ENCODE measurements at places on chromosomes 2 and 18. TPM values are rescaled to one million over a fixed set of nuclear protein-coding genes. Genes with fewer than 3 reads are reported as not detected.

- no peak for DNase-seq
These were observed 1139.5 kb downstream of the BCL11A start for GRCh38 chr2:59413751-59414570.

Gene EHD3
- total RNA-seq: 49.8 TPM

Gene NMUR1
- not detected for total RNA-seq

GRCh38 chr18:76386886-76387285, 108.2 kb downstream of the ZNF516 start:
- DNase-seq: no peak

DNA sequence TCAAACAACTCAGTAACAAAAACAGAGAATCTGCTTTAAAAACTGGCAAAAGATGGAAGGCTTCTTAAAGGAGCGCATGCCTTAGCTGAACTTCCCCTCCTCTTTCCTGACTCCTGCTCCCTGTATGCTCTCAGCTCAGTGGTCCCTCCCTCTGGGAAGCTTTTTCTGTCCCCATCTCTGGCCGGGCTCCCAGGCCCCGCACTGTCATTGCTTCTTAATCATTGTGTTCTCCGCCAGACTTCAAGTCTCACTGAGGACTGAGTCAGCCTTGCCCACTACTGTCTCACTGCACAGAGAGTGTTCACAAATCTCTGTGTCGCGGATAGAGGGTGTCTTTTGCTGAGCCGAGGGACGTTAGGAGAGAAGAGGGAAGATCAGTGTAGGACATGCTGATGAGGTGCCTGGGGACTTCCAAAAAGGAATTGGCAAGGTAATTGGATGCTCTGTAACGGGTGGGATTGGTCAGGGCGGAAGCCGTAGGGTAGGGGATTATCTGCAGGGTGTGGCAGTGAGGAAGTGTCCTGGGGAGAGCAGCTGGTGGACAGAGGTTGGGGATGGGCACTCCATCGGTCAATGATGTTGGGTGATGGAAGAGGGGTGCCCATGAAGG, 16.2 kb downstream of the TOGARAM2 start:
- peak; percentile 25 for DNase-seq

GRCh38 chr2:61707984-61708852, 145.6 kb downstream of the FAM161A start:
- peak; percentile 41 for DNase-seq

GRCh38 chr18:7038330-7038851, 79.2 kb downstream of the LAMA1 start:
- DNase-seq: peak; percentile 92

GRCh38 chr2:66665124-66665984, 230.4 kb downstream of the MEIS1 start:
- peak; percentile 30 for DNase-seq

DNA sequence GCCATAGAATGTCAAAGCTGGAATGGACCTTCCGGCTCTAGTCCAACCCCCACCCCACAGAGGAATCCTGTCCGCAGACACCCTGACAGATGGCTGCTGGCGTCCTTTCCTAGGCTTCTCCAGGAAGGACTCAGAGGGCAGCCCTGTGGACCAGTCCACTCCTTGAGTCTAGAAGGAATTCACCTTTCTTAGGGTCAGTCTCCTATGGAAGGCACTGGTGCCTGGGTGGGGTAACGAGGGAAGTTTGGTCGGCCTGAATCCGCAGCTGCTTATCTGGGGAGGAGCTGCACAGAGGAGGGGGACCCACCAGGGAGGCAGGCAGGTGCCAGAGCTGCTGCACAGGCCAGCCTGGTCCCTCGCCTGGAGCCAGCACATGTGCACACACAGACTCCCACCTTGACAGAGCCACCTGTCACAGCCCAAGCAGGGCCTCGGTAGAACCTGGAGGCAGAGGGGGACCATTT, 2.5 kb downstream of the DNMT3A start:
- no peak for DNase-seq

DNA sequence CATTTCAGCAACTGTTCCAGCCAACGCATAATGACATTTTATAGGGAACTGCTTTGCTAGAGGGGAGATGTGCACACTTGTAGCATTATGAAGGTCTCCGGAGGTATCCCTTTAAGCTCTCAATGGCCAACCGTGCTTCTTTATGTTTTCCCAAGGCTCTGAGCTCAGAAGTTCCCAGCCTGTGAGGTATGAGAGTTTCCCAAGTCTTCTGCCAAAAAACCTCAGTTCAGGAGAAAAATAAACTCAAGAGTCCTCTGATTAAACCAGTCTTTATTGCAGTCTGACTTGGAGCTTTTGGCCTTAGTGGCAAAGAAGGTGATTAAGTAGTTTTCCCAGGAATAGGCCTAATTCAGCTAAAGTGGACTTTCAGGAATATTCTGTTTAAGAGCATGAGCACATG, 35.4 kb upstream of the ZNF532 start:
- no peak for DNase-seq

Gene ASPRV1
- total RNA-seq: not detected

Gene KCNE4
- 9.7 TPM for total RNA-seq

DNA sequence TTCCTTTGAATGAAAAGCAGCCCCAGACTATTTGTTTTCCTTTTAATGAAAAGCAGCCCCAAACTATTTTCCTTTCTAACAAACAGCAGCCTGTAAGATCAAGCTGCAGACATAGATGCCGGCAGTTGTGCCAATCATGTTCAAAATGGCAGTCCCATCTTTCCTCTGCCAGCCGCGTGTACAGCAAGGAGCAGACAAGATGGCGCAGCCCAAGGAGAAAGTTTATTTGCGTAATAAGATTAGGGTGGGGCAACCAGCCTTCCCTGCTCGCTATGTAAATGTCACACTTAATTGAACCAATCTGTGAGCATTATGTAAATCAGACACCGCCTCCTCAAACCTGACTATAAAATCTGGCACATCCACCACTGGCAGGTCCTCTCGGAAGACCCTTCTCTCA, 226.0 kb downstream of the TGIF1 start:
- DNase-seq: no peak

DNA sequence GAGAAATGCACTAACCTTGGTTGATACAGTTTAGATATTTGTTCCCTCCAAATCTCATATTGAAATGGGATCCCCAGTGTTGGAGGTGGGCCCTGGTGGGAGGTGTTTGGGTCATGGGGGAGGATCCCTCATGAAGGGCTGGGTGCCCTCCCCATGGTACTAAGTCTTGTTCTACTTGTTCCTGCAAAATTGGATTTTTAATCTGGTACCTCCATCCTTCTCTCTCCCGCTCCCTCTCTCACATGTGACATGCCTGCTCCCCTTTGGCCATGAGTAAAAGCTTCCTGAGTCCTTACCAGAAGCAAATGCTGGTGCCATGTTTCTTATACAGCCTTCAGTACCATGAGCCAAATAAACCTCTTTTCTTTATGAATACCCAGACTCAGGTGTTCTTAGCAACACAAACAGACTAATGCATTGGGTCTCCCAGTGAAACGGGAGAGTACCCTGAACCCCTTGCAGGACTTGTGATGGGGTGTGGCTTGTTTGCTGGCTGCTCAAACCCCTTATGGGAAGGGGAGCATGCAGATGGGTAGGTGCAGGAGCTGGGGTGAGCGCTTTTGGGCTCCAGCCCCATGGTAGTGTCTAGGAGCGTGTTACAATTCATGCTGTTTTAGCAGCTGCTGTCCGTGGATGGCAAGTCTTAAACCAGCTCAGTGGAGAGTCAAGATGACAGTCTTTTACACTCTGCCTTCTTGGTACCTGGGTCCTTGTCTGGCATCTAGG, 27.2 kb downstream of the FAHD2B start:
- no peak for DNase-seq

Gene AQP12A
- not detected for total RNA-seq

DNA sequence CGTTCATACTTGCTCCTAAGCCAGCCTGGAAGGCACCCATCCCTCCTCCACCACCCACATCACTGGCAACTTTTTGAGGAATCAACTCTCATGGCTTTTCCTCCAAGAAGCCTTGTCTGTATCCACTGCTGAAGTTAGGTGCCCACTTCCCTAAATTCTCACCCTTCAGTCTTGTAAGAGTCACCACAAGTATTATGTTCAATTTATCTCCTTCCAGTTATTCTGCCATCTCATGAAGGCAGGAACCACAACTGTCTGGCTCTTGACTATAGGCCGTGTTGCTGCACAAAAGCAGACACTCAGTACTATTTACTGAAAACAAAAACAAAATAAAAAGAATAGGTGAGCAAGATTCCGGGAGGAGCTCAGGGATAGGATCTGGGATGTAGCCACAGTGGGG, 234.8 kb downstream of the CYRIA start:
- no peak for DNase-seq

Gene DYNAP
- total RNA-seq: not detected

- DNase-seq: no peak
These were observed 103.3 kb downstream of the POLR1A start for GRCh38 chr2:86002375-86002774.

- no peak for DNase-seq
These were observed 18.7 kb upstream of the DUSP2 start for GRCh38 chr2:96163768-96164429.

Gene MROH2A
- not detected for total RNA-seq

- no peak for DNase-seq
These were observed 7.2 kb downstream of the SIX3 start for GRCh38 chr2:44948565-44949328.

GRCh38 chr2:62459106-62459505, 46.9 kb downstream of the TMEM17 start:
- DNase-seq: no peak

Gene ICOS
- total RNA-seq: not detected

Gene ERICH2
- total RNA-seq: not detected

DNA sequence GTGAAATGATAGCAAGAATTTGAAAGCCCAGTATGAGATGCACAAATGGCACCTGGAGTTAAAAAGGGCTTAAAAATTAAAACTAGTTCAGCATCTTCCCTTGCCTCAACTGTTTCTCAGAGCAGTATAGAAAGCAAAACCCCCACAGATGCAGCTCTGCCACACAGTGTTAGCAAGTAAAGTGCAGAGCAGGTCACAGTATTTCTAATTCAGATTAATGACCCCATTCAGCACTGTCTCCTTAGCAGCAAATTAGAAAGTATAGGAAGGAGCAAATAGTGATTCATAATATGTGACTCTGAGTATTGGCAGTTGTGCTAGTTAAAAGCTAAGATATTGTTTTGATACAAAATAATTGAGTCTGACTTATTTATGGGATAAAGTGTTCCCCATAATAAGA, 73.8 kb upstream of the CCDC85A start:
- no peak for DNase-seq

- no peak for DNase-seq
These were observed 211.5 kb downstream of the GALR1 start for GRCh38 chr18:77461062-77461688.

Gene CAPN13
- total RNA-seq: not detected

GRCh38 chr2:10814571-10815331, 2.2 kb upstream of the PDIA6 start:
- no peak for DNase-seq

Gene PID1
- total RNA-seq: 6.9 TPM

Gene KLHL14
- total RNA-seq: not detected

DNA sequence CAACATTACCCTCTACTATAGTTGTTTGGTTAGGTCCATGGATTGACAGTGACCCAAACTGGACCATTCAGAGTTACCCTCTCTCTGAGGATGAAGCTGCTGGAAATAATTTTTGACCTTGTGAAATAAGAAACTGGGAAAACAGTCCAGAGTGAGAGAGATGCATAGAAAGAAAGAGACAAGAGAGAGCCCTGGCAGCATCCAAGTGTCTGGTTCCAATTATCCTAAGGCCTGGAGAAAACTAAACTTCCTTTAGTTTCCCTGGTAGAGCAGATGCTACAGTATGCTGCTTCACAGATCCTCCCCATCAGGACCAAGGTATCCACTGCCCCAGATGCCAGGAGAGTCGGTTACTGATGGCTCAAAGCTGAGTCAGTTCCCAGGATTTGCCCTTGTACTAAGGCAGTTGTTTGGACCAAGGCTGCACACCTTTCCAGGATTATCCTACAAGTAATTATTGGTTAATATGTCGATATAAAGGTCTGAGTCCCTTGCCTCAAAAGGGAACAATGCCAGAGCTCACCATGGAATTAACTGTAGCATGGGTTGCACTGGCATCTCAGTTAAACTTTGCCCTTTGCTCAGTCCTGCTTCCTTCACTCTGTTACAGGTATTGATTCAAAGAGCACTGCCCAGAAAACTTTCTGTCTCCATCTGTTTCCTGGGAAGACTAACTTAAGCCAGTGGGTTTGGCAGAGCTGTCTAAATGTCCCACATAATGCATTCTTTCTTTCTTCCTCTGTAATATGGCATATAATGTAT, 14.6 kb upstream of the CHN1 start:
- DNase-seq: no peak

DNA sequence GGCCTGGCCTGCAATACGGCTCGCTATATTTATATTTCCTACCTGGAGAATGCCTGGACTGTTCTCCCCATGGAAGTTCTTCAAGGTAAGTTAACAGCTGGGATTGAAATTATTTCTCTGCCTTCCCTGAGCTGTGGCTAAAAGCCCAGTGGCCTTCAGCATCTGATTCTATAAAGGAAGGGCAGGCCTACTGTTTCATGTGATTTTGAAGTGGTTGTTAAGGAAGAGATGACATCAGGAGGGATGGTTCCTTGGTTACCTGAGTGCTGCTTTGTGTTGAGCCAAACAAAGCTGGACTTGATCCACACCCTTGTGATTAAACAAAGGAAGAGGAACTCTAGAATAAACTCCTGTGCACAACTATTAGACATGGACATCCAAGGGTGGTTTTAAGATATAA, 61.6 kb downstream of the MFSD6 start:
- peak; percentile 50 for DNase-seq

DNA sequence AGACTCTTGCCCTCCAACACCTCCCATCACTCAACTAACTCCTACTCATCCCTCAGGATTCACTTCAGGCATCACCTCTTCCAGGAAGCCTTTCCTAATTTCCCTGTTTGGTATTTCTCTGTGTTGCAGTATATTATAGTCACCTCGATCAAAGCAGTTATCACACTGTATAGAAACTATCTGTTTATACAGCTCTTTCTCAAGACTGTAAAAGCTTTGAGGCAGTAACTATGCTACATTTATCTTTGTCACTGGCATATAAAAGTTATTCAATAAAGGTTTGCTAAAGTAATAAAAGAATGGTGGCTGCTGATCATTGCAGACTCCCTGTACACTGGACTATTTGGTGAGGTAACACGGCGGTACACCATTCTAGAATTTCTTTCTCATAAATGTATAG, 284.9 kb downstream of the PAX3 start:
- DNase-seq: no peak

DNA sequence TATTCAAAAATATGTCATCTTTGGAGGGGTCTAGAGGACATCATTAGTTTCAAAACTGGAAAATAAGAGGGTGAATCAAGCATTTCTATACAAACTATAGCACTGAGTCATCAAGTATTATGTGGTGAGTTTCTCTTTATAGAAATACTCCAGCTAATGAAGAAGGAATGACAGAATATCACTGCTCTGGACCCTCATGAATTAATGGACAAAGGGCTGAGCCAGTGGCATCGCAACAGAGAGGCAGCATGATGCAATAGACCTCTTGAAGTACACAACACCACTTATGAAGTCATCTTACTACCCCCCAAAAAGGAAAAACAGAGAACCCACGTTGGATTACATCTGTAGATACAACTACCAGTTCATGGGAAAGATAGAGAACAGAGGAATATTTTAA, 27.4 kb upstream of the EIF2AK3 start:
- peak; percentile 67 for DNase-seq

Data from HFFc6 (cell line).